Left hindlimb (tissue), 1 donor: ENCODE measurements at places on chromosomes 12 and 14.

DNA sequence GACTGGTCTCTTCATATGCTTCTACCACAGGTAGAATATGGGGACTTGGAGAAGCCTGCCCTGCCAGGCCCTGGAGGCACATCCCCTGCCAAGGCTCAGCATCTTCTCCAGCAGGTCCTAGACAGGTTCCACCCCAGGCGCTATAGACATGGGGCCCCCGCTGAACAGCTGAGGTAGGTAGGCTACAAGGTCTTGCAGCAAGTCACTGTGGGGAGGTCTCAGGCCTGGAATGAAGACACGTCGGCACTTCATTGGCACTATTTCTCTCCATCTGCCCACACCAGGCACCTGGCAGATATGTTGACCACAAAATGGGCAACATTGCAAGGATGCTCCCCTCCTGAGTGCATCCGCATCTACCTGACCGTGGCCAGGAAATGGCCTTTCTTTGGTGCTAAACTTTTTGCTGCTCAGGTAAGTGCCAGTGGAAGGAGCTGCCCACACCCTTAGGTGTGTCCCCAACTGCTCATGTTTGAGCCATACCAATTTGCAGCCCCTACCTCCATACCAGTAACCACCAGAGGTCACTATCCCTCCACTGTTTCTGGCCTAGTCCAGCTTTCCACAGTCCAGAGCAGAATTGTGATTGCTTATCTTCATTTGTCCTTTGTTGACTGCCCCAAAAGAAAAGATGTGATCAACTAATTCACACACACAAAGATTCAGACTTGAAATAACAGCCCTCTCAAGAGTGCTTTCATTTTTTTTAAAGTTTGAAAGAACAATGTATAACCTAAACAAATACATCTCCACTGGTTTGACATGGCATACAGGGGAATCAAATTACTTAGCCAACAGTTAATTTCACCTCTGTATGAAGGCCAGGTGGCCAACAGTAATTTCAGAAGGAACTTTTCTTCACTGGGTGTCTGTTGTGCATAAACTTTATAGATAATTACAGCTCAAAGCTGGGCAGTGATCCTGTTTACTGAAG, 16.1 kb downstream of the PIGH start:
- peak; percentile 53 for DNase-seq

GRCh38 chr14:52014601-52015267, 25.4 kb downstream of the RTRAF start:
- no peak for DNase-seq

DNA sequence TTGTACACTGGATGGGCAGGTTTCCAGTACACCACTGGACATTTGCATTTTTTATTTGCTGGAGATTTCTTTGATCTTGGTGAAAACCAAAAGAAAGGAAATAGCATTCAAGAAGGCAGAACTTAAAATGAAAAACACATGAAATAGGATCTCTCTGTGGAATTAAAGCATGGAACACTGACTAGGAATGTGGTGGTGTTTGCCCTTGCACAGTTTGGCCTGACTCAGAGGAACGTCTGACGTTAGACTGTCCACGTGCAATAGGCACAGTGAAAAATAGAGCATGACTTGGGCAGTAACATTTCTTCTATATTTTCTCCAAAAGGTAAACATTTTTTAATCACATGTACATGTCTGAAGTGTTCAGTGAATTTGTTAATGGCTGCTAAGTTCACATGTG, 474.1 kb upstream of the PRICKLE1 start:
- DNase-seq, result no peak

DNA sequence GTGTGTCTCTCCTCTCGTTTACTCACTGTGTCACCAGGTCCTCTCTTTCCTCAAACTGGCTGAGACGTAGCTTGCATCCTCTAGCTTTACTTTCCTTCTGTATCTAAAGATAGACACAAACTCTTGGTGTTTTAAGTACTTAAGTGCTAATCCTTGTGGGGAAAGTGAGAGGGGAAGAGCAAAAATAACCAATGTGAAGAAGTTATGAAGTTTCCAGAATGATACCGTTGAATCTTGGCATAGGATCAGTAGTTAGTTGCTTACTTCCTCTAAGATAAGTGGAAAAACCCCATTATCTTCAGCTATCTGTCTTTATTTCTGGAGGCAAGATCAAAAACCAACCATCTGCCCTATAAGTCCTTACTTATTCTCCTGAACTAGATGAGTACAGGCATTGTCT, 10.6 kb downstream of the FAR2 start:
- no peak for DNase-seq

DNA sequence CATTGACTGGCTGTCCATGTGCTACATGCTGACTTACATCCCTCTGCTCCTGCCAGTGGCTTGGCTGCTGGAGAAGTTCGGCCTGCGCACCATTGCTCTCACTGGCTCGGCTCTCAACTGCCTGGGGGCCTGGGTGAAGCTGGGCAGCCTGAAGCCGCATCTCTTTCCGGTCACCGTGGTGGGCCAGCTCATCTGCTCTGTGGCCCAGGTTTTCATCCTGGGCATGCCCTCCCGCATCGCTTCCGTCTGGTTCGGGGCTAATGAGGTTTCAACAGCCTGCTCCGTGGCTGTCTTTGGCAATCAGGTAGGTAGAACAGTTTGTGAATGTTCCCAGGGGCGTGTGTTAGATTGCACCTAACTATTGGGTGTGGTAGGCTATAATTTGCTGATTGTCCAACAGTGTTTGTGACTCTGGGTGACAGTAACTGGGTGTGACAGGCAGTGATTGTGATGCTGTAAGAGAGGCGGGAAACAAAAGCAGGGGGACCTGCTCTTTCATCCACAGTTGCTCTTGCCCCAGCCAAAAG, 981 bp downstream of the FLVCR2 start:
- DNase-seq, result no peak

GRCh38 chr12:43882578-43883178, 46.8 kb downstream of the TMEM117 start:
- DNase-seq, result no peak

GRCh38 chr12:131057722-131058515, 104.2 kb downstream of the ADGRD1 start:
- no peak for DNase-seq

- no peak for DNase-seq
Observed at GRCh38 chr12:114655934-114656749, 27.8 kb downstream of the TBX3 start.

DNA sequence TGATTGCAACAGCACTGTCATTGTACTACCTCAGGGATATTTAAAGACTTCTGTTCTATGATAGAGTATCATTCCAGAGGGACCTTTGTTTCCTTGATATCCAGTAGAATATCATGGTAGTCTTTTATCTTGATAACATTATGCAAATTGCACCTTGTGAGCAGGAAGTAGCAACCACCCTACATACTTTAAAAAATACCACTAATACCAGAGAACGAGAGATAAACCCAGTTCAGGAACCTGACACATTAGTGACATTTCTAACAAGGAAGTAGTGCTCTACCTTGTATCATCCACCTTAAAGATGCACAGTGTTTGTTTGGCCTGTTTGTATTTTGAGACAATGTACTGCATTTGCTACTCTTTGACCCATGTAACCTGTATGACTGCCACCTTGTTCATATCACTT, 8.8 kb upstream of the MAP4K5 start:
- DNase-seq, result no peak

DNA sequence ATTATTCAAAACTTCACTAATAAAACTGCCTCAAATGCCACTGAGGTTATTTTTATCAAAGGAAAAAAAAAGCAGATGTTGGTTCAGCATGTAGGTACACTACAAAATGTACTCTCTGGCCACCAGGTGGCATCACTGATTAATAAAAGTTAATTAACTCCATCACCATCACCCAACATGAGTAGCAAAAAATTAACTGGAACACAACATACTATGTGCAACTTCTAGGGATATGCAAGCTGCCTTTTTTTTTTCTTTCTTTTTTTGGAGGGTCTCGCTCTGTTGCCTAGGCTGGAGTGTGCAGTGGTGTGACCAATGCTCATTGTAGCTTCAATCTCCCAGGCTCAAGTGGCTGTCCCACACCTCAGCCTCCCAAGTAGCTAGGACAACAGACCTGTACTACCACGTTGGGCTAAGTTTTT, 43.8 kb upstream of the NR2C1 start:
- peak; percentile 43 for DNase-seq

GRCh38 chr12:92601176-92601575, 101.6 kb upstream of the PLEKHG7 start:
- DNase-seq, result no peak

- no peak for DNase-seq
Observed at GRCh38 chr14:100419856-100420255, 96.7 kb downstream of the SLC25A47 start.

DNA sequence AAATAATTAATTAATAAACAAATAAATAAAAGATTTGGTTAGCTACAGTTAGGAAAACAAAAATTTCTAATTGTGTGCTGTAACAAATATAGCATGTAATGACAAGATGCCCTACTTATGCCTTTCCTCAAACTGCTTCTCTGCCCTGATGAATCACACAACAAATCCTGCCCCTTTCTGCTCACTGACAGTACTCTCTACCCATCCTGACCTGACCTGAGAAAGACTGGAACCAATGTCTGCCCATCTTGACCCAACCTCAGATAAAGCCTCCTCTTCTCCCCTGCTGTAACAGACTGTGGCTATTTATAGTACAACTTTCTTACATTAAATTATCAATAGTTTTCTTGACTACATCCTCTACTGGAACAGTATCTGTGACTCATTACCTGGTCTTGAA, 43.7 kb downstream of the PPP1R13B start:
- DNase-seq, result no peak

DNA sequence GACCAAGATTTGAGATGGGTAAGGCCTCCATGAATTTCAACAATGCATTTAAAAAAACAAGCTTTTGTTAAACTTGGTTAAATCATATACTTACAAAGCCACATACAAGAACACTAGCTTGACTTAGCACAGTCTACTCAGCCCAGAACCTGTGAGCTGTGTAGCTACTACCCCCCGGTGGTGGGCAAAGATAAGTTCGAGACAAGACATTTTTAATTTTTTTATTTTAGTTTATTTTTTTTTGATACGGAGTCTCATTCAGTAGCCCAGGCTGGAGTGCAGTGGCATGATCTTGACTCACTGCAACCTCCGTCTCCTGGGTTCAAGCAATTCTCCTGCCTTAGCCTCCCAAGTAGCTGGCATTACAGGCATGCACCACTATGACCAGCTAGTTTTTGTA, 3.7 kb upstream of the NECAP1 start:
- DNase-seq, result peak; percentile 42

DNA sequence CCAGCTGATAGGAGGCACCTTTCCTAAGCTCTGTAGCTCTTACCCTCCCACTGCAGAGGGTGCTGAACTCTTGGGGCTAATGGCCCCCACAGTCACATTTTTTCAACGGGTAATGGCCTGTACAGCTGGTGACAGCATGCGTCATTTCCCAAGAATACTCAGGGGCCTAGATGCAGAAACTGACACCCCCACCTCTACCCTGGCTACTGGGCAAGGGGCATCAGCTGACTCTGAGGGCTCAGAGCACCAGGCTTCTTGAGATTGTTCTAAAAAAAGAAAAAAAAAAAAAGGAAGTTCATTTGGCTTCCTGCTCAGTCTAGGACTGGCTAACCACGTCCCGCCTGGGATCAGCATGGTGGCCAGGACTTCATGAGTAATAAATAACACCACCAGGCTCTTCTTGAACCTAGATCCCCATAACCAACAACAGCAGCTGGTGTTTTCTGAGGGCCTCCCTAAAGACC, 35.2 kb downstream of the ZFP36L1 start:
- no peak for DNase-seq

- no peak for DNase-seq
Observed at GRCh38 chr14:74509587-74510222, 16.1 kb downstream of the ISCA2 start.

DNA sequence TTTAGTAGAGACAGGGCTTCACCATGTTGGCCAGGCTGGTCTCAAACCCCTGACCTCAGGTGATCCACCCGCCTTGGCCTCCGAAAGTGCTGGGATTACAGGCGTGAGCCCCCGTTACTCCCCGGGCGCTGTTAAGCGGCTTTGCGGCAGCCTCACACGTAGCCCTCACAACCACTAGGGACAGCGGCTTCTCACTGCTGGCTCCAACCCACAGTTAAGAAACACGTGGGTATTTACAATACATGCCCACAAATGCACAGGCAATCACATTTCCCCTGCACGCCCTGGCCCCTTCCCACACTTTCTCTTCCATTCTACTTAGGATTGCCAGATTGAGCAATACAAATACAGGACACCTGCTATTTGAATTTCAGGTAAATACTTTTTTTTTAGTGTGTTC, 37.0 kb upstream of the EIF5 start:
- no peak for DNase-seq

DNA sequence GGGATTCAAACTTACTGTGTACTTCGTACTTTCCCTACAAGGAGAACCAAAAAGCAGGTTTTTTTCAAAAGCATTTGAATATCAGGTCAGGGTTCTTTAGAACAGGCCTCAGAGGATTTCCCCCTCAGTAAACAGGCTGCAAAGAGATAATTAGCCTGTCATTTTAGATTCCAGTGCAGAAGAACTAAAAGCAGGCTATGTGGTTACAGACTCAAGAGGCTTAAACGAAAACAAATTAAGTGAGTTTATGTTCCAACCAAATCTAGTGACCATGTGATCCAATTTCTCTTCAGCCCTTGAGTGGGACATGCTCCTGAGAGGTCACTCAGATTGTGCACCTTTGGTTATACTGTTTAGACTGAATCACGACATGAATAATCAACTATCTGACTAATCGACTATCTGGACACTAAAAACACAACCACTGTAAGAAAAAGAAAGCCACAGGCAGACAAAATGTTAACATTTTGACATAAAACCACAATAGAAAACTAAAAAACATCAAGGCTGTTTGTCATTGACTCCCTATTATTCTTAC, 4.5 kb downstream of the TMED8 start:
- DNase-seq, result no peak

GRCh38 chr14:101185073-101185835, 281.7 kb upstream of the RTL1 start:
- DNase-seq, result peak; percentile 25

DNA sequence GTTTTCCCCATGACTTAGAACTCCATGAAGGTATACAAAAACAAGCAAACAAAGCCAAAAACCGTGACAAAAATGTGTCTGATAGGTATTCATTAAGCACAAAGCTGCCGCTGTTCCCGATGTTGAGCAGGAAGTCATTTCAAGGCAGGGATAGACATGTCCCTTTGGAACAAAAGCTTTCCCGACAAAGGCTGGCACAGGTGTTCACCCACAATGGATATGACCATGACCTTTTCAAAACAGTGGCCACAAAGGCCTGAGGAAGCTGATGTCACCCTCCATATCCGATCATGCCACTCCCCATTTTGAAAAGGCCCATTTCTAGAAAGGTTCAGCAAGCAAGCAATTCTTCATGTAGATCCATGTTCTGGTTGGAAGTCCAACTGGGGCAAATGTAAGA, 279.1 kb downstream of the BTG1 start:
- no peak for DNase-seq

- DNase-seq, result no peak
Observed at GRCh38 chr12:119463211-119463926, 128.8 kb downstream of the CCDC60 start.

DNA sequence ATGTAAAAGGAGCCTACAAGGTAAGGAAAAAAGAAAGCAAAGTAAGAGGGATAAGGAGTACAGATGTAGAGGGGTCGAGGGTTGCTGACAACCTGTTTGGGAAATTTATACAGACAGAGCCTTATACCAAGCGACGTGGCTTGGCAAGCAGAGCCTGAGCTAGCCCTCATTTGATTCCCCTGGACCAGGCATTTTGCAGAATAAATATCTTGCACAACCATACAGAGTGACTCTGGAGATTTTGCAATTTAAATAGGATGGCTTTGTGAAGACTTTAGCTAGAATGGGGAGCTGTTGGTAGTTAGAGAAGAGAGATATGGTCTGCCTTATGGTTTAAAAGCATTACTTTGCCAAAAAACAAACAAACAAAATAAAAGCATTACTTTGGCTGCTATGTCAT, 11.1 kb upstream of the ANO6 start:
- DNase-seq, result no peak
